ENCODE measurements at places on chromosomes 2 and 18.
A peak's percentile ranks its signal among the peaks of the same experiment; 100 is the strongest.

- DNase-seq = no peak
Measured at GRCh38 chr2:191657977-191658376, 20.0 kb upstream of the NABP1 start.

DNA sequence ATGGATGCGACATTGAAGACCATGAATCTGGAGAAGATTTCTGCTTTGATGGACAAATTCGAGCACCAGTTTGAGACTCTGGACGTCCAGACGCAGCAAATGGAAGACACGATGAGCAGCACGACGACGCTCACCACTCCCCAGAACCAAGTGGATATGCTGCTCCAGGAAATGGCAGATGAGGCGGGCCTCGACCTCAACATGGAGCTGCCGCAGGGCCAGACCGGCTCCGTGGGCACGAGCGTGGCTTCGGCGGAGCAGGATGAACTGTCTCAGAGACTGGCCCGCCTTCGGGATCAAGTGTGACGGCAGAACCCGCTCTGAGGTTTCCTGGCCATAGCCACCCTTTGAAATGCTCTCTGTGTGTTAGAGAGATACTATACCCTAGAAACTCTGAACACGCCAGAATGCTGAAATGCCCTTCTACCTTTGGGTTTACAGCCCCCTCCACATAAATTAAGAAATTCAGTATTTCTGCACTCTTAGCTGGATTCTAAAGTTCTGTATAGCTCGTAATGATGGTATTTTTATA lies 659 bp downstream of the CHMP1B start:
- DNase-seq = no peak

DNA sequence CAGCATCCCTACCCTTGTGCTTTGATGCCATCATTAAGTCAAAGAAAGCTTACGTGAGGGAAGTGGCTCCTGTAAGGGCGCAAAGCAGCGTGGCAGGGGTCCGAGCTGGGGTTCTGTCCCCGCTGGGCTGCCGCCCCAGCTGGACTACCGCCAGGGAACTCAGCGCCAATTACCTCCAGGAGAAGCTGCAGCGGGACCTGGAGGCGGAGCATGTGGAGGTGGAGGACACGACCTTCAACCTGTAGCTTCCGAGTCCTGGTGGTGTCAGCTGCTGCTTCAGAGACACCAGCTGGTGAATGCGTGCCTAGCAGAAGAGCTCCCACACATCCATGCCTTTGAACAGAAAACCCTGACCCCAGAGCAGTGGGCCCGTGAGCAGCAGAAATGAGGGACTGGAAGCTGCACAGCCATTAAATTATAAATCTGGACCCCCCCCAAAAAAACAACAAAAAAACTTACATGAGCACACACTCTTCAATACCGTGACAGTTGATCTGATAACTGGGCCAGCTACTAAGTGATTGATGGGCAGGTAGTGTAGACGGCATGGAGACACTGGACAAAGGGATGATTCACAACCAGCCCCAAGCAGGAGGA lies 20.1 kb upstream of the YES1 start:
- peak; percentile 66 for DNase-seq

- DNase-seq = no peak
Measured at GRCh38 chr2:122525336-122525735, 769.9 kb downstream of the TSN start.

- peak; percentile 89 for DNase-seq
Measured at GRCh38 chr2:24913911-24914310, 6.1 kb downstream of the ADCY3 start.

GRCh38 chr2:10285556-10286198 lies 17.0 kb upstream of the HPCAL1 start:
- DNase-seq = peak; percentile 73

- DNase-seq = peak; percentile 55
Measured at GRCh38 chr2:238422285-238422684, 4.4 kb upstream of the ASB1 start.

- no peak for DNase-seq
Measured at GRCh38 chr2:208415255-208415654, 8.7 kb downstream of the PTH2R start.

- DNase-seq = no peak
Measured at GRCh38 chr2:232420463-232421188, 14.0 kb downstream of the ALPG start.

- DNase-seq = peak; percentile 41
Measured at GRCh38 chr2:68643874-68644485, 601 bp downstream of the PROKR1 start.

- no peak for DNase-seq
Measured at GRCh38 chr2:227252831-227253230, 72.2 kb upstream of the MFF start.

DNA sequence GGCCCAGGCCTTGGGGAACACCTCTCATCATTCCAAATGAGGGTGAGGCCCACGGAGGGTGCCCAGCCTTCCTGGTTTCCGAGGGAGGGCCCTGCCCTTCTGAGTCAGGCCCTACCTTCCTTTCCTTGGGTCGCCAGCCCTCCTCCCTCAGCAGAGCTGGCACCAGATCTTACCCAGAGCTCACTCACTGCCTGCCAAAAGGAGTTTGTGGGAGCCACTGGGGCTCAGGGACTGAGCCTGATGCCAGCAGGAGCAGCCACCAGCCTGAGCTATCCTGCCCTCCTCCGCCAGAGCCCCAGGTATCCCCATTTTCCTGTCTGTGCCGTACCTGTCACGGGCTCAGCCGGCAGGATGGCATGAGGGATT lies 64.1 kb downstream of the NRP2 start:
- no peak for DNase-seq

- DNase-seq = no peak
Measured at GRCh38 chr18:59488899-59489298, 129.8 kb upstream of the LMAN1 start.

GRCh38 chr2:127579231-127579630 lies 43.7 kb downstream of the MYO7B start:
- peak; percentile 21 for DNase-seq

DNA sequence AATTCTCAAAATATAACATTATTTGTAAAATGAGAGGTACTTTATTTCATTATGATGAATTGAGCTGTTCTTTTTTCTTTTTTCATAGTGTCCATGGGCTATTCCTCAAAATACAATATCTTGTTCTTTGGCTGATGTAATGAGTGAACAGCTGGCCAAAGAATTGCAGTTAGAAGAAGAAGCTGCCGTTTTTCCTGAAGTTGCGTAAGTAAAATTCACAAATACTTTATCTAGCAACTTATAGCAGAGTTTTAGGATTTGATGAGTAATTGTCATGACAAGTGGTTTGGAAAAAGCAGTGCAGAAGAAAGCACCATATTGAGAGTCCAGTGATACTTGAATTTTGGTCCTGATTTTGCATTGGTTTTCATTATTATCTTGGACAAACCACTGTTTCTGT lies 9.8 kb downstream of the RIOK3 start:
- DNase-seq = no peak

DNA sequence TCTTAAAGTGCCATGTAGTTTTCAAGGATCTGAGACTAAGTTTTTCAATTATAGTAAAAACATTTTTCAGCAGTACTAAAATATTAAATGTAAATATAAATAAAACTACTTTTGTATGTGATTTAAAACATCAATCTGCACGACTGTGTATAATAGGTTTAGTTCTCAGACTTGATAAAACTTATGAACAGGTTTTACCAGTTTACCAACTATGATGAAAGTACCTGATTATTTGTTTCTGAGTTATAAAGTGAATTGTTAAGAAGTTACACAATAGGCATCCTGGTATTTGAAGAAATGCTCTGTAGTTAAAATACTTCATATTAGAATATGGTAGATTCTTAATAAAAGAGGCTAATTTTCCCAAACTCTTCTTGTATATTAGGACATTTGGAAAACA lies 14.8 kb downstream of the RELCH start:
- DNase-seq = no peak

GRCh38 chr18:79921984-79922965 lies 29.2 kb downstream of the SLC66A2 start:
- no peak for DNase-seq

DNA sequence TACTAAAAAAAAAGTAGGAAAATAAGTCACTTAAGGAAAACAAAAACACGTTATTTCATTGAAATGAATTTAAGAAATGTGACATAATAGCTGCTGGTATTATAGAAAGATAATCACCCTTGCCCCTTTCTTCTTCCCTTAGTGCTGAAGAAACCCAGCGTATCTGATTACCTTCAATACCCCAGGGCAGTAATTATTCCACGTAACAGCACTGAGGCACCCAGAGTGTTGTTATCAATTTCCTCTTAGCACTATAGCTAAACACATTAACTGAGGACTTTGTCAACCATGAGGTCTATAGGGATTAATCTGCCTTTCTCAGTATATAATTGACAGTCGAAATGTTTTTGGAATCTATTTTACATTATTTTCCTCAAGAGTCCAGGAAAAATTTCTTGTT lies 180.0 kb upstream of the NXPH2 start:
- no peak for DNase-seq

- no peak for DNase-seq
Measured at GRCh38 chr2:173972636-173973035, 7.5 kb upstream of the SP3 start.

GRCh38 chr2:241946306-241947003 lies 76.9 kb downstream of the RTP5 start:
- peak; percentile 24 for DNase-seq

DNA sequence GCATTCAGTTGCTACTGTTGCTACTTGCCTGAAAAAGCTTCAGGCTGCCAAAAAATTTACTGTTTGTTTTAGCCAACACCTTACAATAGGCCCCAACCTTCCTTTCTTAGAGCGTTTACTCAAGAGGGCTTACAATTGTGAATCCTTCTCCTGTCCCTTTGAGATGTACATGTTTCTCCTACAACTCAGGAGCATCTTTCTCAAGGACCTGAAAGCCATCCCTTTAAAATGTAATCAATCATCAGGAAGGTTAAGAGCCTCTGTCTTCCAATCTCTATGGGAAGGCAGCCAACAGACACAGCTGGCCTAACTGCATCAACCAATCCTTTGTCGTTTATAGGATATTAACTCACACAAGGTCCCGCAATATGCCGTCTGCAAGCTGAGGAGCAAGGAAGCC lies 3.4 kb upstream of the IER3IP1 start:
- DNase-seq = no peak

DNA sequence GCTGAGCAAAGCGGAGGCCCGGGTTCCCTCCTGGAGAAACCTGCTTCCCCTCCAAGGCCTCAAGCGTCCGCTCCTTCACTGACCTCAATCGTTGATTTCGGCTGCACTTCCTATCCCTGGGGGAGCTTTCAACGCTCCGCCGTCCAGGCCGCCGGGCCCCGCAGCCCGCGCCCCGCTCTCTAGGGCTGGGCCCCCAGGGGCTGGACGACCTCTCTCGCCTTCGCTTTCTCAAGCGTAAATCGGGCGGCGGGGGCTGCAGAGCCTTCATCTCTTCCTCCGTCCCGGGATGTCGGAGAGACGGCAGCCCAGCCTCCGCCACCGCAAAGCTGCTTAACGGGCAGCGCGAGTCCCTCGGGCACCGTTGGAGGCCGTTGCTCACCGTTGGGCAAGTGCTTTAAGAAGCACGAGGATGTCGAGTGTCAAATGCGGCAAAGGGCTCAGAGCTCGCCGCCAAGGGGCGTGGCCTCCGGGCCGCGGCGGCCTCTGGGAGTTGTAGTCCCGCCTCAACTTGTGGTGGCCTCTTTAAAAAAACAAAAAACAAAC lies 8.5 kb downstream of the HES6 start:
- peak; percentile 96 for DNase-seq

- no peak for DNase-seq
Measured at GRCh38 chr18:50396005-50396660, 21.3 kb downstream of the SKA1 start.

- no peak for DNase-seq
Measured at GRCh38 chr2:238700117-238700457, 147.8 kb upstream of the TWIST2 start.

DNA sequence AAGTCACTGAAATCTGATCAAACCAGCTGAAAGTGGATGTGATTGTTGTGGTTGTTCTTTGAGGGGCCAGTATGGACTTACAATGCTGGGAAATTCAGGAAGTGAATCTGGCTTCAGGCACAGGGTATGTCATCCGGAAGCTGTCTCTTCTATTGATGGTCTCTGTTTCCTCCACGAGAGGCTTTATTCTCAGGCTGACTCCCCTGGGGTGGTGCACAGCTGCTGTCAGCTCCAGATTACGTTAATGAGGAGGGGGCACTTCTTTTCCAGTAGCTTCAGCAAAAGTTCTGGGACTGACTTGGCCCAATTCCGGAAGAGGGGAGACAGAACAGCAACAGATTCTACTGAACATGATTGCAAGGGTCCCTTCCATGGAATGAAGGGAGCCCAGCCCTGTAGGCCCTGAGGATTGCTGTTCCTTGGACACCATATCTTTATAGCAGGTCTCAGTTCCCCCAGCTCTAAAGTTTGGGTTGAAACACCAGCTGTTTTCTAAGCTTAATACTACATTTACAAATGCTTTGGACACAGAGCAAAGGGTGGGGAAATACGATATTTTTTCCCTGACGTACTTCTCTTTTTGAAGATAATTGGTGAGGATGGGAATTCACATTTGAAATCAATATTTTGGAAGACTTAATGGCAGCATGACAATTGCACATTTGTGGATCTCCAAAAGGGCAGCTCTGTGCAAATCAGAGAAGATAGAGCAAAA lies 400.9 kb downstream of the TSN start:
- no peak for DNase-seq

- no peak for DNase-seq
Measured at GRCh38 chr2:219290381-219291171, 11.4 kb downstream of the DNAJB2 start.

DNA sequence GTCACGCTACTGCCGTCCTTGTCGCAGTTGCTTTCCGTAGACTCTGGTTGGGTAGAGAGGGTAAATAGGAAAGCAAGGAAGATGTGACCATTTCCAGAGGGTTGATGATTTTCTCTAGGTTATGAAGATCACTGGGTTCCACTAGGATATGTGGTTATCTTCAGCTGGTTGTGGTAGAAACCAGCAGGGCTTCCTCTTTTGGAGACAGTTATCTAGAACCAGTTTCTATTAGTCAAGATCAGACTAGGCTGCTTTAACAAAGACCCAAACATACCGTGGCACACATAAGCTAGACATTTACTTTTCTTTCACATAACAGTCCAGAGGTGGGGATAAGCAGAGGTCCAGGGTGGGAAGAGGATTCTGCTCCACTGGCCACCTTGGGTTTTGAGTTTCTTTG lies 59.6 kb downstream of the FASTKD2 start:
- DNase-seq = no peak

DNA sequence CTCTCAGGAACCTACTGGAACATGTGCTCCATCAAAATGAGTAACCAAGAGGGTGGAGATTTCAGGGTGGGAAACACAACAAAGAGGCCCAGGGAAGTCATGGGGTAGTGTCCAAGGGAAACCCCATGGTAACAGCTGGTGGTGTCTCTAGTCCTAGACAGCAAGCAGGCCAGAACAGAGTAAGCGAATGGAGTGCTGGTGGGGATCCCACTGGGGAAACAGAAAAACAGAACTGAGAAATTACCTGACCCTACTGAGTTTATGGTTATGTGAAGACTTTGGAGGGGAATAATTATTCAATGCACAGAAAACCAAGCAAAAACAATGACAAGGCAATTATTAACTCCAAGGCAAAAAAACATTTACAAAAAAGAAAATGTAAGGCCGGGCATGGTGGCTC lies 16.9 kb downstream of the ERCC3 start:
- DNase-seq = no peak

Measured in H7 (cell line).